H4 (cell line): ENCODE measurements at places on chromosomes 16 and 17.

- no peak for DNase-seq
Measured at GRCh38 chr16:88289968-88290401, 92.8 kb upstream of the ZNF469 start.

- peak; percentile 77 for DNase-seq
Measured at GRCh38 chr16:84084570-84085270, 32.0 kb downstream of the MBTPS1 start.

- DNase-seq = no peak
Measured at GRCh38 chr16:57774705-57775285, 27.5 kb downstream of the KIFC3 start.

DNA sequence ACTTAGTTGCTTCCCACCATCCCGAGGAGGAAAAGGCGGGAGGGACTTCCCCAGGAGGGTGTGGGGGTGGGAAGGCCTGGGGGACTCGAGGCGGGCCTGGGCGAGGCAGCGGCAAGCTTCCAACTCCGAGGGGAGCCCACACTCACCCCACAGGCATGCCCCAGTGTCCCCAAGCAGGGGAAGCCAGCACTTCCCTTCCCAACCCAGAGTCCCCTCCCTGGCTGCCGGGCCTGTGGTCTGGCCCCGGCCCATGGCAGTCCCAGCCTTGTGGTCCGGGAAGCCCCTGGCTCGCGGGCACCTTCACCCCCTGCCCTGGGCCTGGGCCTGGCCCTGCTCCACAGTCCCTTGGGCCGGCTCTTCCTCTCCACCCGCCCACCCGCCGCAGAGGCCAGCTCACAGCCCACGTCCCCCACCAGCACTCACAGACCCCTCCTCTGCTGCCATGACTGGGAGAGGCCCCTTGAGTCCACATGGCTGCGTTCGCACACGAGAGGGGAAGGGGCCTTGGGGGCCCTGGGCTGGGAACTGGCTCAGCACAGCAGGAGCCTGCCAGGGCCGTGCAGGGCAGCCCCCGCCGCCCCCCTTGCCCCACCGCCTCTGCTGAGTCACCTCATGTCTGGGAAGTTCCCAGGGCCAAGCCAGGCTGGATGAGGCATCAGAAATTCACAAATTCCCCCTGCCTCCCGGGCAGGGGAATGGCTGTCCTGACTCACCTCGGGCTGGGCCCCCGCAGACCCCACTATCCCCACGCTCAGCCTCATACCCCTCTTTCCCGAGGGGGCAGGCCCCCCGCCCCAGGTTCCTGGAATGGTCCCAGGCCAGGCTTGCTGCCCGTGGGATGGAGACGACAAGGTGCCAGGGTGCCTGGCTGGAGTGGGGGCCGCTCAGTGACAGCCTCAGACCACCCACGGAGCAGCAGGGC, 27.8 kb downstream of the BAHCC1 start:
- DNase-seq = peak; percentile 90

- no peak for DNase-seq
Measured at GRCh38 chr16:15417197-15417596, 17.2 kb upstream of the BMERB1 start.

GRCh38 chr16:51648526-51648925, 497.5 kb upstream of the SALL1 start:
- DNase-seq = no peak

- DNase-seq = no peak
Measured at GRCh38 chr17:82361885-82362633, 3.0 kb downstream of the TEX19 start.

GRCh38 chr16:88194397-88195268, 188.1 kb upstream of the ZNF469 start:
- DNase-seq = no peak

GRCh38 chr16:3023415-3023668, 400 bp downstream of the HCFC1R1 start:
- DNase-seq = peak; percentile 89

DNA sequence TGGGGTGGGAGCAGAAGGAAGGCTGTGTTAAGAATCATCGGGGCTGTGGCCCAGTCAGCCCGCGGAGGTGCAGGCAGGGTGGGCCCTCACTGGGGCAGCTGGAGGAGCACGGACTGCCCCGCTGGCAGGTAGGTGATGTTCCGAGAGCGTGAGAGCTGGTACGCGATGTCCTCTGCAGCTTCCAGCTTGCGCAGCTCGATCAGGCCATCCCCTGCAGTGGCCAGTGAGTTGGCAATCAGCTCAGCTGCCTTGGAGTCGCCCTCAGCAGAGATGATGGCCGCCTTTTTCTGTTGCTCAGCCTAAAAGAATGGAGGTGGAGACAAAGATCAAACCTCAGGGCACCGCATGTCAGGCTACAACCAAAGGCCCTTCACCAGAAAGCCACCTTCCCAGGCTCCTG, 9.8 kb downstream of the PHB1 start:
- DNase-seq = no peak

GRCh38 chr16:17977260-17977659, 359.3 kb downstream of the NPIPA8 start:
- DNase-seq = no peak

- DNase-seq = no peak
Measured at GRCh38 chr16:57555831-57556230, 13.4 kb downstream of the ADGRG5 start.

- no peak for DNase-seq
Measured at GRCh38 chr17:4534515-4534914, 20.7 kb downstream of the MYBBP1A start.

- DNase-seq = no peak
Measured at GRCh38 chr17:66663041-66663606, 171.8 kb upstream of the CACNG5 start.

DNA sequence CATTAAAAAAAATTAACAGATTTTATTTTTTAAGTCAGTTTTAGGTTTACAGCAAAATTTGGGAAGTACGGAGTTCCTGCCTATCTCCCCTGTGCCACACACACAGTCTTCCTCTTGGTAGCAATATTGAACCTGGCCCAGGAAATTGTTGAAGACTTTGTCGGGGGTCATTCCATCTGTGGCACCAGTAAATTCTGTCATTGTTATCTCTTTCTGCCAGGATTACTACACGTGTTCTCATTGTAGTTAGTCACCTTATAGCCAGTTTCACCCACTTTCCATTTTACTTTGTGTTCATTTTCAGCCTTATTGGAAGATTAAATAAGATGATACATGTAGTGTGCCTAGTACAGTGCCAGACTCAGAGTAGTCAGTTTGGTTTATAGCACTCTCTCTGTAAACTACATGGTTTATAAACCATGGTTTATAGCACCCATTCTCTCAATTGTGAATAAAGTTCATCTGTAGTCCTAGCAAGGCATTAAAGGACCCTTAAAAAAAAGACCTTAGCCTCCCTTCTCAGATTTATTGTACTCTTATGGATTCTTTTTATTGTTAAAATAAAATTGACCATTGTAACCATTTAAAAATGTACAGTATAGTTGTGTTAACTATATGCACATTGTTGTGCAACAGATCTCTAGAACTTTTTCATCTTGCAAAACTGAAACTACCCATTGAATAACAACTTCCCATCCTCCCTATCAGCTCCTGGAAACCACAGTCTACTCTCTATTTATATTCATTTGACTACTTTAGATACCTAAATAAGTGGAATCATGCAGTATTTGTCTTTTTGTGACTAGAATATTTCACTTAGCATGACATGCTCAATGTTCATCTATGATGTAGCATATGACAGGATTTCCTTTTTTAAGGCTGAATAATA, 36.1 kb downstream of the NLK start:
- DNase-seq = no peak
